ENCODE measurements at places on chromosomes 6 and 20. TPM values are rescaled to one million over a fixed set of nuclear protein-coding genes. Genes with fewer than 3 reads are reported as not detected.
A peak's percentile ranks its signal among the peaks of the same experiment; 100 is the strongest.

- DNase-seq = peak; percentile 17
These were observed 191.6 kb downstream of the DST start for GRCh38 chr6:56450882-56451739.

- no peak for DNase-seq
These were observed 27.4 kb upstream of the PCMTD2 start for GRCh38 chr20:64228086-64228653.

- no peak for DNase-seq
These were observed 301.2 kb downstream of the ADGRG6 start for GRCh38 chr6:142602972-142603371.

DNA sequence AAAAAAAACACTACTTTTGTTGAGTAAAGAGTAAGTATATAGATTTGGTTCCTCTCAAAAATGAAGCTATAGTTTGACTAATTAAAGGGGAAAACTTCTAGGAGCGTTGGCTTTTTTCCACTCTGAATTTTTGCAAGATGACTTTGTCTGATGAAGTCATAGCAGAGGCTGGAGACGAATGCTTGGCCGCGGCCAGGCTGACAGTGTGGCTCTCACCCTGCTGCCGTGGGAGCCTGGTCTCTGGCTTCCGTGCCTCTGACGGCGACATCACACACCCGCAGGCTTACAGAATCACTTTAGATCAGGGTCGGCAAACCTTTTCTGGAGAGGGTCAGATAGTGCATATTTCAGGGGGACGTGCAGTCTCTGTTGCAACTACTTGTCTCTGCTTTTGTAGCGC, 145.0 kb downstream of the PHACTR3 start:
- peak; percentile 51 for DNase-seq

DNA sequence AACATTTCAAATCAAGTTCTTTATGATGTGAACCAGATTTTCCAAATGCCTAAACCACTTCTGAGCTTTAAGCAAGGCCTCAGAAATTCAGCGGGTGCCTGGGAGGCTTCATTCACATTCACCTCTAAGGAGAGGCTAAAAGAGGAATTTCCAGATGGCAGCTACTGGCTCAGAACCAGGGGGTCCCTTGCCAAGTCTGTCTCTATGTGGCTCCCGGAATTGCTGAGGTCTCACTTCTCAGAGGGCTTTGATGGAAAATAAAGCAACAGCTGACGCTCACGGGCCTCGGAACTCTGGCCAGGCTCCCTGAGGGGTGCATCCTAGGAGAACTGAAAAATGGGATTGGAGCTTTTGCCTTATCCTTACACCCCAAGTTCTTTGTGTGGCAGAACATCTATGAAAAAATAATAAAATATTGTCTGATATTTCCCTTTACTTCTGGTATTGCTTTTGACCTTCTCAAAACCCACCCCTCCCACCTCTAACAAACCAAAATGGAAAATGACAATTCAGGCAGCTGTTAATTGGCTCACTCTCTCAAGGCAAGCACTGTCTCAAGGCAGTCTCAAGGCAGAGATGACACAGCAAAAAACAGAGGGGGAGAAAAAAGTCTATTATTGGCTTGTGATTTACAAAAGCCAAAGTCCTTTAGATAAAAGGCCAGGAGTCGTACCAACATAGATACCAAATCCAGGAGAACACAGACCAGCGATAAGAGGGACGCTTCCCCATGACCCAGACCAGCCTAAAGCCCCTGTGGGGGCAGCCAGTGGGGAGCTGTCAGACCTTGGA, 21.8 kb upstream of the LRRN4 start:
- no peak for DNase-seq

- no peak for DNase-seq
These were observed 677.6 kb downstream of the KIF16B start for GRCh38 chr20:15895560-15896084.

- DNase-seq = peak; percentile 40
These were observed 858 bp downstream of the FAM83D start for GRCh38 chr20:38926934-38927616.

- DNase-seq = no peak
These were observed 38.7 kb upstream of the SLC22A2 start for GRCh38 chr6:160297310-160297709.

DNA sequence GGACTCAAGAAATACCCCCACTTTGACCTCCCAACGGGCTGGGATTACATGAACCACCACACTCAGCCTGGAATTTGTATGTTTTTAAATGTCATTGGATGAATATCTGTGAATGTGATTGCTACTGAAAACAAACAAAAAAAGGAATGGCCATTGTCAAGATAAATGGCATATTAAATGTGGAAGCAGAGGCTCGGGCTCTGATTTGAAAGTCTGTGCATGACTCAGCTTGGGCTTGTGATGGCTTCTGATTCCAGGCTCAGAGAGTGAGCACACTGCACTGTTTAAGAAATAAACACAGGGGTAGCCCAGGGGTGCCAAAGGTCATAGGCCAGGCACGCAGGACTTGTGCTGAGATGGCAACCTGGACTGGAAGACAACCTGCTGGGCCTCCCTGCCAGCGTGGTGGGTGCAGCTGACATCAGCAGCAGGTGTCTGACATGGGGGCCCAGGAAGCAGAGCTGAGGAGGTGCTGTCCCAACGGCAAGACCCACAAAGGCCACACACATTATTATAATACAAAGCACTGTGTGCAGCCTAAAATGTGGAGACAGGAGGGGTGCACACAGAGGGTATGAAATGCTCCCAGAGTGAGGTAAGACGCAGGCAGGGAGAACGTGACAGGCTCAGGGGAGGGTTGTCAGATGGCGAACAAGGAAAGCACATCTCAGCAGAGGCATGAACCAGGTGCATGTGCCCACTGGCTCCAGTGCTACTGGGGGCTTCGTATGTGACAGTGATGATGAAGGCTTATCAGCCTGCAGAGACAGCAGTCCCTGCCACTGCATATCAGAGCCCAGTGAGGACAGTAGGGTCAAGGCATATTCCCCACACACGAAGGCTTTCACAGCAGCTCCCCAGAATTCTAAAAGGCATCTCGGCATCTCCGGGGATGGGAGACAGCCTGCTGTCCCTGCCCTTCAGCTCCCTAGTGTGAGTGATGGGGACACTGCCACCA, 169.4 kb downstream of the SYNDIG1 start:
- DNase-seq = no peak

DNA sequence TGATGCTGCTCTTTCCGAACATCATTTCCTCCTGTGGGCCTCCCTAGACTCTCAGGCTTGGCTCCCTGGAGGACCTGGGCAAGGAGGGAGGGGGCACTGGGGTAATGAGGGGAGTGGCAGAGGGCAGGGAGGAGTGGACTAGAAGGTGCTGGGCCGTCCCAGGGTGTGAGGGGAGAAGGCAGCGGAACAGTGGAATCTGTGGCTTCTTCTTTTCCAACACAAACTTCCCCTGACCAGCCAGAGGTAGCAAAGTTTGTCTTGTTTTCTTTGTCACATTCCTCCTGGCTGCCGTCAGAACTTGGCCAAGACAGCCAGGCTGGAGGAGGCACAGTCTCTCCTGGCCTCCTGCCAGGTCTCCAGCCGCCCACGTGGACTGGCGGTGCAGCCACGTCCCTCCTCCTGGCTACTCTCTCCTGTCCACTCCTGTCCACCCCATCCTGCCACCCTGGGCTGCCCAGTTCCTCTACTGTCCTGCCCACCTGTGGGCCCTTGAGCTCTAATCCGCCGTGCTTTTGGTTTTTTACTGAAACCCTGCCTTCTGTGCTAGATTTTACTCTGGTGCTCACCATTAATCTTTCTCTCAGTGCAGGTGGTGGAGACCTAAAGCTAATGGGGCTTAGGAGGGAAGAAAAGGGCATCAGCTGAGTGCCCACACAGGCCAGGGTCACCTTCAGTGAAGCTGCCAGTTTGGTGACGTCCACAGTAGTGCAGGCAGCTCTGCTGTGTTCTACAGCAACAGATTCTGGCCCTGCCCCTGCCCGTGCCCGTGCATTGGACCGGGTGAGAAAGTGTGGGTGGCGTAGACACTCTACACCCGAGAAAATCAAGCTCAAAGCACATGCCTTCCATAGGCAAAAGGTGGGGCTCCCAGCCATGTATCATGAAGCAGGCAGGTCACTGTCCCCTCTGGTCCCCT, 2.8 kb upstream of the CDSN start:
- peak; percentile 55 for DNase-seq

DNA sequence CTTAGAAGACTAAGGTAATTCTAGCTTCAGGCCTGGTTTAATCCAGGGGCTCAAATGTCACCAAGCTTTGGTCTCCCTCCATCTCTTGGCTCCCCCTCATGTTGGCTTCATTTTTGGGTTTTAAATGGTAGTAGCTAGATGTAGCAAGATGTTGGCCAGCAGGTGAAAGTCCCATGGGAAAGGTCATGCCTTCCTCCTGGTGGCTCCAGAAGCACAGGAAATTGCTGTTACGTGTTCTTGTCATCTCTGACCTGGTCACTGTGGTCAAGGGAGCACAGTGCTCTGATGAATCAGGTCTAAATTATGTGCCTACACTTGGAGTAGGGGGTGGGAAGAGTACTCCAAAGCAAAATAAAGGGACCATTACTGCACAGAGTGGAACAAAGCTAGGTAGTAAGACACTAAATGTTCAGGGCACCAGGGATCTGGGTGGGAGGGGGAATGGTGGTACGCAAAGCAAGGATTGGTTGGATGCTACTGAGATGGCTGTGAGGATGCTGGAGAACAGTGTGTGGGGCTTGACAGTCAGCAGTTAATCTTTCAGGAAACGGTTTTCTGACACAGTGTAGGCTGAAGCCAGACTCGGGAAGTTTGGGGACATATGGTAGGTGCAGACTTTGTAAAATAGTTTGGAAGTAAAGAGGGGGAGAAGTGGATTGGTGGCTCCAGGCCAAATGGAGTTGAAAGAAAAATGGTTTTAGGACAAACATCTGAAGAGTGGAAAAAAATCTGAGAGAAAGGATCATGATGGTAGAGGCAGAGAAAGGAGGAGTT, 30.1 kb downstream of the CDS2 start:
- peak; percentile 47 for DNase-seq

DNA sequence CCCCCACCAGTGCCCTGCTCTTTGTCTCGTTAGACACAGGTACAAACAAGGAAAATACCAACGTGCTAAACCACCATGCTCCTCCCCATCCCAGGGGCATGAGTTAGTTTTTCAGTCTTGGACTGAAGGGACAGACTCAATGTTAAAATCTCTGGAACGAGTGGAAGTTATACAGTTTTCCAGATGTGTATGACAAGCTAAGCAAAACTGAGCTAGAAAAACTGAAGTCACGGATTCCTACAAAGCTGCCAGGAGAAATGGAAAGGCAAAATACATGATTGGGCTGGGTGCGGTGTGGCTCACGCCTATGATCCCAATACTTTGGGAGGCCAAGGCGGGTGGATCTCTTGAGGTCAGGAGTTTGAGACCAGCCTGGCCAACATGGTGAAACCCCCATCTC, 34.3 kb upstream of the QKI start:
- DNase-seq = no peak

GRCh38 chr6:7978736-7979135, 68.1 kb upstream of the TXNDC5 start:
- DNase-seq = no peak

GRCh38 chr6:110467566-110468140, 8.8 kb downstream of the SLC22A16 start:
- no peak for DNase-seq

- no peak for DNase-seq
These were observed 93.8 kb upstream of the LY86 start for GRCh38 chr6:6494677-6495076.

- DNase-seq = no peak
These were observed 90.6 kb upstream of the BHLHE23 start for GRCh38 chr20:63097336-63097831.

- no peak for DNase-seq
These were observed 126.5 kb upstream of the RIPOR2 start for GRCh38 chr6:25062070-25062811.

DNA sequence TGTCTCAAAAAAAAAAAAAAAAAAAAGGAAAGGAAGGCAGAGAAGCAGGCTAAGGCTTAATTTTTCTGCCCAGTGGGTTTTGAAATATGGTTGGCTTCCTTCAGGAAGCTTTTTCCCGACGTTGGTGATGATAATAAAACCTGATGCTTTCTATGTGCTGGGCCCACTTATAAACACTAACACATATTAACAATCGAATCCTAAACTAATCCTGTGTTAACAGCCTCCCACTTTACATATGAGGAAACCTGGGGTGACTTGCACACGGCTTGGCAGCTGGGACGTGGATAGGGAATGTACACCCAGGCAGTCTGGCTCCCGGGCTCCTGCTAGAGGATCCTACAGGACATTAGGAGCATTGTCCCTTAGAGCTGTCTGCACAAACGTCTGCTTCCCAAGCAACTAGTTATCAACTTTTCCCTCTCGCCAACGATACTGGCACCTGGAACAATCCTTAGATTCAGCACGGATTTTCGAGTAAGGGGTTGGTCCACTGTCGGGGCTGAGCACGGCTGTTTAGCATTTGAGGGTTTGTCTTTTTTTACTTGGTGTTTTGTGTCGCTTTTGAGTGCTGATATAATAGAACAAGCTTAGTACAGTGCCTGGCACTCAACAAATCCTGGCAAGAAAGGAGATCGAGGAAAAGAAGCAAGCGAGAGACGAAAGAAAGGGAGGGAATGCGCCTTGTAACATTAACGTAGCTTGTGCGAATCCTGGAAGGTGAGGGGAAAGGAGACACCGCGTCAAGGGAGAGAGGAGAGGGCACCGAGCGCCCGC, 622 bp upstream of the KIZ start:
- DNase-seq = peak; percentile 50

- DNase-seq = no peak
These were observed 47.4 kb upstream of the HS3ST5 start for GRCh38 chr6:114390176-114390575.

DNA sequence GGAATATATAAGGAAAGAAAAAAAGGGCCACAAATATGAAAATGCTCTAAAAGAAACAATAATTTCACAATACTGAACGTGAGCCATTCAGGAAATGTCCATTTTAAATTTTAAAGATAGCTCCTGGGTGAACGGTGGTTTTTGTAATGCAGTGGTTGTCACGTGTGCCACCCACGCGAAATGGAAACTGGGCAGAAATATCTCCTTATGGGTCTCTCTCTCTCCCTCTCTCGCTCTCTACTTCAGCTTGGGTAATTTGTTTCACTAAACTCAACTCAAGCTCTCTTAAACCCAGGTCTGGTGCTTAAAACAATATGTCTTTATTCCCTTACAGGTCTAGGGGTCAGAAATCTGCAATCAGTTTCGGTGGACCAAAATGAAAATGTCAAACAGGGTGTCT, 150.8 kb downstream of the OR2B2 start:
- DNase-seq = no peak

The OPRL1 gene
- total RNA-seq = 0.90 TPM

The TP53TG5 gene
- not detected for total RNA-seq

The CMTR1 gene
- total RNA-seq = 42.2 TPM

The SAPCD1 gene
- 2.0 TPM for total RNA-seq

The TMEM74B gene
- not detected for total RNA-seq

The IPCEF1 gene
- 0.31 TPM for total RNA-seq

The SSTR4 gene
- not detected for total RNA-seq

The NR2E1 gene
- not detected for total RNA-seq

The EMILIN3 gene
- not detected for total RNA-seq

The CARMIL1 gene
- 13.9 TPM for total RNA-seq

Measured in HFFc6 (cell line).